ENCODE measurements at places on chromosomes 5 and 9.

DNA sequence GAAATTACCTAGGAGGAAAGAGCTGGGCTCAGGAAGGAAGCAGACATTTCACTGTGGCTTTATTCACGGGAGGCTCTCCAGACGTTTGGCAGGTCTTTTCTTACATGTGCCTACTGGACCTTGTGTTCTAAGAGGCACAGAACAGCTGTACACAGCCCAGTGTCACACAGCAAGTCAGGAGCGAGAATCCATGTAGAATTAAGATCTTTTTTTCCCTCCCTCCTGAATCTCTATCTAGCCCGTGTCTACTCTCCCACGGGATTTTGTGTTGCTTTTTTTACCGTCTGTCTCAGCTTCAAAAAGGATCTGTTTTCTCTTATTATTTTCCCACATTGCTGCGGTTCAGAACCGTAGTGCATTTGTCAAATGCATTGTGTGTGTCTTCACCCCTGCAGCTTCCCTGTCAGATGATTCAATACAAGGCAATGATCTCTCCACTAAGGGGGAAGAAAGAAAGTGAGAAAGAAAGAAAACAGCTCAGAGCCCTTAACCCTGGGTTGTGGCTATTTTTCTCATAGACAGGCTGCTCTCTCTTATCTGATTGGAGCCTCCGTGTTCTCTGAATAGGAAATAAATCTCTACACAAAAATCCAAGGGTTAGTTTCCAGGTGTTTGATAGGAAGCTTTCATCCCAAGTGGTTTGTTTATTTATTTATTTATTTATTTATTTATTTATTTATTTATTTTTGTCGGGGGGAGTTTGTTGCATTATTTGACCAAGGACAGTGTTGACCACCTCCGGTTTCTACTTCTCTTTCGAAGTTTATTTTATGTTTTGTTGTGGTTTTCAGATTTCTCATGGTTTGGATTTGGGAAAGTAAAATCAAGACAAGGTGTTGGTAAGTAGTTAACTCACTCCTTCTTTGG, 191.0 kb downstream of the NTRK2 start:
- DNase-seq = no peak

GRCh38 chr5:64603676-64604075, 86.6 kb upstream of the SHISAL2B start:
- DNase-seq = no peak

DNA sequence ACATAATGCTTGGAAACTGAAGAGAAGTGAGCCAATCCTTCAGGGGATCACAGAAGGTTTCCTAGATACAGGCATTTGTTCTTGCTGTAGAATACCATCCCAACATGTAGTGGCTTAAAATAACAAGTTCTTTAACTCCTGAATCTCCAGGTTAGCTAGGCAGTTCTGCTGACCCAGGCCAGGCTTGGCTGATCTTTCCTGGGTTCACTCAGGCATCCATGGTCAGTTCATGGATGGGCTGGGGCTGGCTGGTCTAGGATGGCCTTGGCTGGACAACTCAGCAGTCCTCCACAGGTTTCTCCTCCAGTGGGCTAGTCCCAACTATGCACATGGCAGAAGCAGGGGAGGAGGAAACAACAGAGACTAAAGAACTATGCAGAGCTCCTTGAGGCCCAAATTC, 37.4 kb upstream of the DENND1A start:
- no peak for DNase-seq

GRCh38 chr9:95082401-95083084, 235.0 kb downstream of the FANCC start:
- no peak for DNase-seq

GRCh38 chr5:104843822-104844221, 1281.2 kb upstream of the NUDT12 start:
- DNase-seq = no peak

DNA sequence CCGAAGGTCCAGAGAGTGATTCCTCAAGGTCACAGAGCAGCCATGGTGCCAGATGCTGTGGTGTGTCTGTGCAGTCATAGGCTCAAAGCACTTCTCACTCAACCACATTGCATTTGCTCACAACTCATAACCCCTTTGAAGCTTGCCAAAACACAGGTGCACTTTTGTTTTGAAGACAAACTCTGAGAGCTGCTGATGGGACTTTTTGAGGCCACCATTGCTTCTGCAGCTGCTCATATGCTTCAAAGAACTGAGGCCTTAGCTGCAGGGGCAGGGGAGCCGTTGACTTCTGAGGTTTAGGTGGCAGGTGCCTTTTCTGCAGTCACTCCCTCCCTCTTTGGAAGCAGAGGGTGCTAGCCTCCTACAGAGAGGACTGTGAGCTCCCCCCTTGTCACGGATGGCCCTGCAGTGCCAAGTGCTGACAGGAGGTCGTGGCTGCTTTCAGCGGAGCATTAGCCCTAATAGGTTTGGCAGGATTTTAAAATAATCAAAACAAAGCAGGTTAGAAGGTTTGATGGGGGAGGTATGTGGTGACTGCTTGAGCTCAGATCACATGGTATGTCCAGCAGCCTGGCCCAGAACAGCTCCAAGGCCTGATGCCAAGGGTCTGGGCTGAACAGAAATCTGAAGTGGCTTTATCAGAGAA, 232.1 kb downstream of the MAN2A1 start:
- no peak for DNase-seq

- DNase-seq = no peak
Measured at GRCh38 chr5:173340984-173341383, 12.8 kb upstream of the STC2 start.

DNA sequence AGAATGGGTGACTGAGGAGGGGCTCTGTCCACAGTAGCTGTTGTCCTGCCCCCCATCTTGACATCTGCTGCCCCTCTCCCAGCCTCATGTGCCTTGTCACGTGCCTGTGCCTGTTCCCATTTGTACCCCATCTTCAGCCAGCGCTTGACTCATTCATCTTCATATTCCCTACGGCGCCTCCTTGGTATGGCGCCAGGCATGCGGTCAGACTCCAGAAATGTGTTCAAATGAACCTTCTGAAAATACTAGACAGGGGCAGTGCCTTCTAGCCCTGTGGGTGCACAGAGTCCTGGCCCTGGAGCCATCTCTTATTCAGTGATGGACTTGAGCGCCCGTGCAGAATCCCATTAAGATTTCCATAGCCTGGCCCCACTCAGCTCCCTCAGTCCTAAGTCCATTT, 46.2 kb downstream of the CFAP77 start:
- no peak for DNase-seq

DNA sequence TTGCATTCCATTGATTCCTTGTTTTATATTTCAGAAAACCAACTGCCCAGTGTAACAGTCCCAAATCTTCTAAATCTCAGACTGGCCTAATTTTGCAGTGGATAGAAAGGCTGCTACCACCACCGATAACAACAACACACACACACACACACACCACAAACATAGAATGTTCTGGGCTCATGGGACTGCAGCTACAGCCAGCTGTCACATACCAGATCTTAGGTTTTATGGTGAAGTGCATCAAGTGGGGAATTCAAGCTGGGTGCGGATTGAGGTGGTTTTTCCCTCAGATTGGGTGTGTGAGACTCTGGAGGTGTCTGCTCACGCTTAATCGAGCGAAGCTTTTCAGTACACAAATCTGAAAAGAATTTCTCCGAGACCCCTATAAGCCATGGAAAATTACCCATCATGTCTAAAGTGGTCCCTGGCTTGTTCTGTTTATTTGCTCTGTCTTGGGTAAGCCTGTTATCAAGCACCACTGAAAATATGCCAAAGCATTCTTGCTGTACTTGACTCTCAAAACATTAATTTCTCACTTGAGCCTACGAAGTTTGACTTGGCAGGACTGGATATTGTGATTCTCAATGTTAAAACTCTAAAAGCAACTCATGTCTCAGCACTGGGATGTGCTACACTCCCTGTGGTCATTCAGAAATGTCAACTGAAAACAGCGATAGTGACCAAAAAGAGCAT, 71.1 kb downstream of the ALDH7A1 start:
- no peak for DNase-seq

GRCh38 chr9:72205513-72205912, 56.3 kb downstream of the GDA start:
- no peak for DNase-seq

GRCh38 chr9:88219601-88220000, 81.3 kb upstream of the SPATA31C2 start:
- no peak for DNase-seq

DNA sequence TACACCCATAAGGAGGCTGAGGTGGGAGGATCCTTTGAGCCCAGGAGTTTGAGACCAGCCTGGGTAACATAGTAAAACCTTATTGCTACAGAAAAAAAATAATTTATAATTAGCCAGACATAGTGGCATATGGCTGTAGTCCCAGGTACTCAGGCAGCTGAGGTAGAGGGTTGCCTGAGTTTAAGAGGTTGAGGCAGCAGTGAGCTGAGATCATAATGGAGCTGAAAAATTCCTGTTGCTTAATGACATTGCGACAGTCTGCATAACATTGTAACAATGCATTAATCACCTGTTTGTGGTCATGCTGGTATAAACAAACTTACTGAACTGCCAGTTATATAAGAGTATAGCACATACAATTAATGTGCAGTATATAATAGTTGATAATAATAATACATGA, 214.2 kb downstream of the TRIM32 start:
- no peak for DNase-seq

- DNase-seq = no peak
Measured at GRCh38 chr5:66947458-66947857, 249.1 kb downstream of the CD180 start.

GRCh38 chr5:41815261-41815660, 55.0 kb downstream of the OXCT1 start:
- DNase-seq = no peak

DNA sequence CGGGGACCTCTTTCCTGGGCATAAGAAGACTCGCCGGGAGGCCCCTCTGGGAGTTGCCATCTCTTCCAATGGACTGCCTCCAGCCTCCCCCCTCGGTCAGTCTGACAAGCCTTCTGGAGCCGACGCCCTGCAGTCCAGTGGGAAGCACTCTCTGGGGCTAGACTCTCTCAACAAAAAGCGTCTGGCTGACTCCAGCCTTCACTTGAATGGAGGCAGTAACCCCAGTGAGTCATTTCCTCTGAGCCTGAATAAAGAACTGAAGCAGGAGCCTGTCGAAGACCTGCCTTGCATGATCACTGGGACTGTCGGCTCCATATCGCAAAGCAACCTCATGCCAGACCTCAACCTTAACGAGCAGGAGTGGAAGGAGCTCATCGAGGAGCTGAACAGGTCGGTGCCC, 28.4 kb upstream of the LTC4S start:
- DNase-seq = peak; percentile 47

DNA sequence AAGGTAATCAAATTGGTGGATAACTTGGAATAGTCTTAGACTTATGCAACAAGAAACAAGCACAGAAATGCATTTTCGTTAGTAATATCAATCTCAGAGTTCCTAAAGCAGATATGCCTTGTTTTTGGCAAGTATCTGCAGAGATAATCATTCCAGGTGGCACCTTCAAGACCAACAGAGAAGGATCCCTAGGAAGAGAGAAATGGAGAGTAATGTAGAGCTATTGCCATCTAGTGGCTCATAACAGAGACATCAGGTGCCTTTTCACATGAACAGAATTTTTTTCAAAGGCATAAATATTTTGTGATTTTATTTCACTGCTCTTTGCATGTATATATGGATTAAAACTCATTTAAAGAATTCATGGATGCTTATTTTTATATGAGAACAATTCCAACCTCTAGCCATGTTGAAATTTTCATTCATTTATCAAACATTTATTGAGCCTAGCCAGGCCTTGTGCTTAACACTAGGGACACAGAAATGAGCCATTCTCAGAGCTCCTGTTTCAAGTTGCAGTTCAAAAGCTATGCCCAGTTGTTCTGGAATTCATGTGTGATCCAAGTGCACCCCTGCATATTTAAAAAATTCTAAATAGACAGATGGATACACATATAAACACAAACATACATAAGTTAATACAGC, 117.5 kb upstream of the OR13F1 start:
- peak; percentile 53 for DNase-seq

DNA sequence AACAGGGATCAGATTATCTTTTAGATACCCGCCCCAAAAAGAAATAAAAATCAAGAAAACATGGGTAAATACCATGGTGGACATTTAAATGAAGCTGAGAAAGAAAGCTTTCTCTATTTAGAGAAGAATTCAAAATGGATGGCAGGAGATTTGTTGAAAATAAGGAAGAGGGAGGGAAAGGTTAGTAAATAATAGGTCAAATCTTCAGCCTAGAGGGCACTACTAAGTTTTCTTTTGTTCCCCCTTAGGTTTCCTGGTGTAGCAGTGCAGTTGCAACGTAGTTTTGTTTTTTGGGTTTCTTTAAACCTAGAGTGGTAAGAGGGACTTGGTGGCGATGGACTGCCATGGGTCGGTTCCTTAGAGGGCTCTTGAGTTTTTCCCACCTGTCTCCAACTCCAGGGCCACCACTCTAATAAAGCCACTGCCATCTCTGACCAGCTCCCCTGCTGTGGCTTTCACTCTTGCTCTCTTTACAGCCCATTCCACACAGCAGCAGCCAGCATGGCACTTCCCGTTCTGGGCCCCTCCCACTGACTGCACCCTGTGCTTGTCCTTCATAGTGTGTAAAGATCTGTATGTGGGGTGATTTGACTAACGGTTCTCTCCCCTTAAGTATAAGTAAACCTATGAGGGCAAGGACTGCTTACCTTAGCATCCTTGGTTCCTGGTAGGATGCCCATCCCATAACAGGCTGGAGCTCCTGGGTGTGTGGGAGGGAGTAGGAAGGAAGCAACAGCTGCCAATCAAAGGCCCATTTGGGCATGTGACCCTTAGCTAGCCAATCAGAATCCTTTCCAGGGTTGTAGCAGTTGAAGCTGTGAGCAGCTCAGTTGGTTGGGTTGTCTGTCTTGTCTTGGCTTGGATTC, 118.3 kb downstream of the SLC1A3 start:
- no peak for DNase-seq

GRCh38 chr5:171673328-171673727, 112.3 kb upstream of the SMIM23 start:
- DNase-seq = no peak

- DNase-seq = no peak
Measured at GRCh38 chr5:86675311-86675710, 57.6 kb downstream of the COX7C start.

DNA sequence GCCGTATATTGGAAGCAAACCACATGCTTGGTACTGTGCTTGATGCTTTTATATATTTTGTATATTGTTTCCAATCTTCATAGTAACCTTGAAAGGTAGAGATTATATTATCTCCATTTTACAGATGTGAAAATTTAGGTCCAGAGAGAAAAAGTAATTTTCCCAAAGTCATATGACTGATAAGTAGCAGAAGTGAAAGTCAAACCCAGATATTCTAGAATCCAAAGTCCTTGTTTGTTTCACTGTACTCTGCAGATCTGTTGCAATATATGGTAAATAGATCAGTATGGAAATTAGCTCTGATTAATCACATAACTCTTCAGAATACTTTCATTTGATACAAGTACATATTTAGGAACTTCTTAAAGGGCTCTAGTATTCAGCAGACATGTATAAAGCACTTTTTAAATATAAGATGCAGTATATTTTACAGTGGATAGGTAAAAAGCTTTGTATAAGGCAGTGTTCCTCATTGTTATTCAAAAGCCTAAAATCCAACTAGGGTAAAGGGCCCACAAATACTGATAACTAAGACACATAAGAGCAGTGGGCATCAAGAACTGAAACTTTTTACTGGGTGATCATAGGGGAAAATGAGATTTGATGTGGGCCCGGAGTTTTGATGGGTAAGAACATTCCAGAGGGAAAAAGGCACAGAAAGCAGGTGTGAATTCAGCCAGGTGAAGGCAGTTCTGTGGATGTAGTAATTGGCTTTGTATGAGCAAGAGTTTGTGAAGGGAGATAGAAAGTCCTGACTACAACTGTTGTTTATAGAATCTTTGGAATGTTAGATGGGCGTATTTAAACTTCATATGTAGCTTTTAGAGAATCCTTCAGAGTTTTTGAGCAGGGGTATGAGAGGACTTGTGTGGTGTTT, 25.0 kb downstream of the NDFIP1 start:
- DNase-seq = no peak

GRCh38 chr9:127897193-127897692, 2.2 kb downstream of the ST6GALNAC6 start:
- DNase-seq = peak; percentile 66

Measured in HTR-8/SVneo (cell line).